HCT116 (cell line): ENCODE measurements at places on chromosomes 7 and 10. TPM values are rescaled to one million over a fixed set of nuclear protein-coding genes. Genes with fewer than 3 reads are reported as not detected.

DNA sequence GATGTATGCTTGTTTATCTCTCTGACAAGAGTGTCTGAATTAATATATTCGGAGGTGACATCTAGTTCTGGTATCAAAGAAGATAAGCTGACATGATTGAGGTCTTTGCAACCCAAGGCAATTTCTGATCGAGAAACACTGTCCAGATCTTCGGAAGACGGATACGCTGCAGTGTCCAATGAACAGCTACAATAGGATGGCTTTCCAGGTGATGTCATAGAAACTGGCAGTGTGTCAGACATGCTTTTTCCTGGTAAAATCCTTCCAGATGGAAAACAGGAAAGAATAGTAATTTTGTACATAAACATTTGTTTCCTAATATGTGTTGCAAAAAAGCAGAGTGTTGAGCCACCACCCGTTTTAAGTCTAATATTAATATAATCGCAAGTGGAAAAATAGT, 33.4 kb downstream of the VWDE start:
- DNase-seq: no peak

DNA sequence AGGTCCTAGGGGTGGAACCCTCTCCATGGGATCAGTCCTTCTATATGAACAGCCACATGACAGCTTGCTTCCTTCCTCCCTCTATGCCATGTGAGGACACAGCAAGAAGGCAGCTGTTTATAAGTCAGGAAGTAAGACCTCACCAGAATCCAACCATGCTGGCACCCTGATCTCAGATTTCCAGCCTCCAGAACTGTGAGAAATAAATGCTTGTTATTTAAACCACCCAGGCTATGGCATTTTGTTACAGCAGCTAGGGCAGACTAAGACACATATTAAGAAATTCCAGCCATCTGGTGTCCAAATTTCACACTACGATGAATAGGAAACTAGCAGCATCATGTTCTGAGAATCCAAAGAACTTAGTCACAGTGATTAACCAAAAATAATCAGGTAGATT, 140.1 kb downstream of the ZFAND4 start:
- no peak for DNase-seq

DNA sequence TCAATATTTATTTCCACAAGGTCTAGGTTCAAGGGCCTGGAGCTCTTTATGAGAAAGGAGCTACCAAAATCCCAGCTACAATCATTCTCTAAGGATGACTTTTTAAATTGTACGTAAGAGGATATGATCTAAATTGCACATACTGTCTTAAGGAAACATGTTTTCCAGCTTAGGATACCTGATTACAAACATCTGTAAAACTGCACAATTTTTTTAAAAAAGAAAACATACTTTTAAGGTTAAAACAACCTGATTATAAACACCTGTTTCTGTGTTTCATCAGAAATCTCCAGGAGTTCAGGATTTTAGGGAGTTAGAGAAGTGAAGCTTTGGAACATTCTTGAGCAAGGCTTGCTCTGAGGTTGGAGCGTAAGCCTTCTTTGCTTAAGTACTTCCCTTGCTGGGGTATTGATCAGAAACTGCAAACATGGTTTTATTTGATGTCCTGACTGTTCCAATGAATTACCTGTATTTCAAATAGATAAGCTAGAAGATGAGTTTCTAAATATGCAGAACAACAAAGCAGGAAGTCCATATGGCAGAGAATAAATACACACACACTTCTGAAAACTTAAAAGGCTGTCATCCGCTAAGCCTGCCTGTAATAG, 248.6 kb downstream of the GFRA1 start:
- no peak for DNase-seq

- no peak for DNase-seq
These were observed 131.8 kb downstream of the WDR37 start for GRCh38 chr10:1187855-1188557.

GRCh38 chr7:28280516-28280915, 99.9 kb upstream of the JAZF1 start:
- DNase-seq: no peak

DNA sequence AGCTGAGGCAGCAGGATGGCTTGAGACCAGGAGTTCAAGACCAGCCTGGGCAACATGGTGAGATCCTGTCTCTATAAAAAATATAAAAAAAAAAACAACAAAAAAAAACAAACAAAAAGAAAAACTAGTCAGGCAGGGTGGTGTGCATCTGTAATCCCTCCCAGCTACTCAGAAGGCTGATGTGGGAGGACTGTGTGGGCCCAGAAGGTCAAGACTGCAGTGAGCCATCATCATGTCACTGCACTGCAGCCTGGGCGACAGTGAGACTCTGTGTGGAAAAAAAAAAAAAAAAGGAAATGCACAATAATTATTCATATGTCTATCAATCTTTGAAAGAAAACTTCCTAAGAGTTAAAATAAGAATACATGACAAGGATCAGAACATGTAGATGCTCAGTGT, 178.3 kb downstream of the SEM1 start:
- no peak for DNase-seq

GRCh38 chr10:3783316-3783681, 1.7 kb downstream of the KLF6 start:
- DNase-seq: no peak

- DNase-seq: no peak
These were observed 89.0 kb upstream of the STEAP4 start for GRCh38 chr7:88395715-88396114.

DNA sequence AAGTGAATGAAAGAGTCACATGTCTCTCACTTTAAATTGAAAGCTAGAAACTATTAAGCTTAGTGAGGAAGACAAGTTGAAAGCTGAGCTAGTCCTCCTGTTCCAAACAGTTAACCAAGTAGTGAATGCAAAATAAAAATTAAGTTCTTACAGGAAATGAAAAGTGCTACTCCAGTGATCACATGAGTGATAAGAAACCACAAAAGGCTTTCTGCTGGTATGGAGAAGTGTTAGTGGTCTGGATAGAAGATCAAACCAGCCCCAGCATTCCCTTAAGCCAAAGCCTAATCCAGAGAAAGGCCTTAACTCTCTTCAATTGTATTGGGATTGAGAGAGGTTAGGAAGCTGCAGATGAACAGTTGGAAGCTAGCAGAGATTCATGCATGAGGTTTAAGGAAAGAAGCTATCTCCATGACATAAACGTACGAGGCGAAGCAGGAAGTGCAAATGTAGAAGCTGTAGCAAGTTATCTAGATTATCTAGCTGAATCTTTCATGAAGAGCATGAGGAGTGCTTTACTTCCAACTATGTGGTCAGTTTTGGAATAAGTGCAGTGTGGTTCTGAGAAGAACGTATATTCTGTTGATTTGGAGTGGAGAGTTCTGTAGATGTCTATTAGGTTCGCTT, 261.6 kb downstream of the MDFIC start:
- DNase-seq: no peak

DNA sequence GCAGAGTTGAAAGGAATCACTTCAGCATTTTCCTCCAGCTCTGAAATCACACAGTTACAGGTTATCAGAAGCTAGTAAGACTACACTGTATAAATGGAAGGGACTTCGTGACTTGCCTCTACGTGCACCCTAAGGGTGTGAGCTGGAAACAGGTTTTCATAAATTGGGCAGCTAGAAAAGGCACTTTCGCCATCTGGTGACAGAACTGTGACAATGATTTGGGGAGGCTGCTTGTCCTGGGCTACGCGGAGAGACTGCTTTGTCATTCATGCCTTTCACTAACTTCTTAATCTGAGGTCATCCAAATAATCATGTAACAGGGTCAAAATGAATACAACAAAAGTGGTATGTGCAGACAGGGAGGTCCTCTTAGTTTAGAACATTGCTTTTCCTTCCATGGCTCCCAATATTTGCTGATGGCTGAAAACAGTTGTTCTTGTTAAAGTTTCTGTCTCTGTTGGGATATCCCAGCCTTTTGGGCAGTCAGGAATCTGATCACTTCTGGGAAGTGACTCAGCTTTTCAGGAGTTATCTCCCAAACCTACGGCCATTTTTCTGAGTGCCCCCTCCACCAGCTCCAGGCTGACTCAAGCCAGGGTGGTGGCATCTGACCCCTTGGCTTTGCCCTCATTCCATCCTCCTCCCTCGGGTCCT, 17.8 kb downstream of the VWC2 start:
- no peak for DNase-seq

DNA sequence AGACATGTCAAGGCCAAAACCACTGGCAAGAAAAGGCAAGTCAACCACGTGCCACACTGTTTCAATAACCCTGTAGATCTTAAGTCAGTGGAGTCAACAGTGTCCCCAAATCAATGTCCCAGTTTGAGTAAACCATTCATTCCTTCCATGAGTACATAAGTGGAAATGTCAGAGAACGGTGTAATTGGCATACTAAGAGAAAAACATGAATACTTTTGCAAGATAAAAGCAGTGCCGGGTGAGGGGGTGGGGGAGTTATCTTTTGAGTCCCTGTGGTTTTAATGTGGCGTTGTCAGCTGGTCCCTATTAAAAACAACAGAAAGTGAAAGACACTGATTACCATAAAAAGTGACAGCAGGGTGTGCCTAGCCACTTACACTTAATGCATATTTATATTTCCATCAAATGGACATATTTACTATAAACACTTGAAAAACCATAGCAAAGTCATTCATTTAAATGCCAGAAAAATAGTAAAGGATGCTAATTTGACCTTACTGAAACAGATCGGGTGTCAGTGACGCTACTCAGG, 37.8 kb downstream of the RSU1 start:
- DNase-seq: no peak

DNA sequence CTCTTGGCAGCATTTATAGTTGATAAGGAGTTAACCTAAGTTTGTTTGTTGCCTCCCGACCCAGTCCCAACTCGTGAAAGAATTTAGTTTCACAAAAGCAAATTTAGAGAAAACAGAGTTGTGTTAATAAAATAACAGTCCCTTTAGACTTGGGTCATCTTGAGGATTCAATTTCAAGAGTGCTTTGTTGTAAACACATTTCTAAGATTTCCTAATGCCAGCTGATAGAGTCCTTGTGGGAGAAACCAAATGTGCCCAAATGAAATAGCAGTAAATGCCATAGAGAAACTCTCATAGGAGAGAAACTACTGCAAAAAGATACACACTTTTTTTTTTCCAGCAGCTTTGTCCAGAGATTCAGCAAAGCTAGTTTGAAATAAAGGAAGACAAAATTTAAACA, 211.3 kb upstream of the BMPER start:
- DNase-seq: no peak

GRCh38 chr10:43407148-43407575, 1.8 kb downstream of the HNRNPF start:
- no peak for DNase-seq

DNA sequence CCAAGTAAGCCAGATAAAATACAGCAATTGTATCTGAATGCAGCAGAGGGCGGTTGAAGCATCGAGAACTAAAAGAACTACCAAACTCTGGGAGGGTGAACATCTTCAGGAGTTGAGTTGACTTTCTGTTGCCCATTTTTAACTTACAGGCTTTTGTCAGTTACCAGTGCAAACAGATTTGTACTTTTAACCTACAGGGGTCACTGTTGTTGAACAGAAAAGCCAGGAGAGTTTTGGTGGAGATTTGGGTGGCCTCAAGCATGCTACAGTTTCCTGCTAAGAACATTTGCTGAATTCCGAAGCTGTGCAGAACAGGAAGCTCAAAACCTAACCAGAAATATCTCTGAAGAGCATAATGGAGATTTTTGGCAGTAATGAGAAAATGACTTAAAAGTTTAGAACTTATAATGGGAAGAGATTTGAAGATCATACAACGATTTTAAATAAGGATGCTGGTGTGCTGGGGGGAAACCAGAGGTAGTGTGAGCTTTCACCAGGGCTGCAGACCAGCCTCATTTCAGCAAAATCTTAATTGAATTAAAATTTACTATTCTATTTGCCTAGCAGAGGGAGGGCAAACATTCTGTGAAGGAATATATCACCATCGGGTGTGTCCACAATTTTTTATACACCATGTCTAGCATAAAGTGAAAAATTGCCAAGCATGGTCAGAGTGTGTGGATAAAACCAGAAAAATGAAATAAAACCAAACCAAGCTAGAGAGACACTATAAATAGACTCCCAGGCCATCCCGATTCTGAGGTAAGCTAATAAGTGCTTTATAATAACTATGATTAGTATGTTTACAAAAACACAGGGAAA, 208.6 kb upstream of the CCDC6 start:
- DNase-seq: peak; percentile 29

DNA sequence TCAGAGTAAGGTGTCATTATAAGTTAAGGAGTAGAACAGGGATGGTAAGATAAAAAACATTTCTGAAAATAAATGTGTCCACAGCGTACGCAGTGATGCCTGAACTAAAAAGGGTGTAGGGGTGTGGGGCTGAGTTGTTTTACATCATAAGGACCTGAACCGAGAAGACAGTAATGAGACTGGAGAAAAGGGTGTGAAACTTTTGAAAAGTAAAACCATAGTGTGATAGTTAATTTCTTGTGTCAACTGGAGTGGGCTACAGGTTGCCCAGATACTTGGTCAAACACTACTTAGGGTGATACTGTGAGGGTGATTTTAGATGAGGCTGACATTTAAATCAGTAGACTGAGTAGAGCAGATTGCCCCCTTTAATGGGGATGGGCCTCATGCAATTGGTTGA, 169.0 kb upstream of the PRPS1L1 start:
- no peak for DNase-seq

GRCh38 chr10:13882119-13882711, 295.4 kb downstream of the PRPF18 start:
- no peak for DNase-seq

DNA sequence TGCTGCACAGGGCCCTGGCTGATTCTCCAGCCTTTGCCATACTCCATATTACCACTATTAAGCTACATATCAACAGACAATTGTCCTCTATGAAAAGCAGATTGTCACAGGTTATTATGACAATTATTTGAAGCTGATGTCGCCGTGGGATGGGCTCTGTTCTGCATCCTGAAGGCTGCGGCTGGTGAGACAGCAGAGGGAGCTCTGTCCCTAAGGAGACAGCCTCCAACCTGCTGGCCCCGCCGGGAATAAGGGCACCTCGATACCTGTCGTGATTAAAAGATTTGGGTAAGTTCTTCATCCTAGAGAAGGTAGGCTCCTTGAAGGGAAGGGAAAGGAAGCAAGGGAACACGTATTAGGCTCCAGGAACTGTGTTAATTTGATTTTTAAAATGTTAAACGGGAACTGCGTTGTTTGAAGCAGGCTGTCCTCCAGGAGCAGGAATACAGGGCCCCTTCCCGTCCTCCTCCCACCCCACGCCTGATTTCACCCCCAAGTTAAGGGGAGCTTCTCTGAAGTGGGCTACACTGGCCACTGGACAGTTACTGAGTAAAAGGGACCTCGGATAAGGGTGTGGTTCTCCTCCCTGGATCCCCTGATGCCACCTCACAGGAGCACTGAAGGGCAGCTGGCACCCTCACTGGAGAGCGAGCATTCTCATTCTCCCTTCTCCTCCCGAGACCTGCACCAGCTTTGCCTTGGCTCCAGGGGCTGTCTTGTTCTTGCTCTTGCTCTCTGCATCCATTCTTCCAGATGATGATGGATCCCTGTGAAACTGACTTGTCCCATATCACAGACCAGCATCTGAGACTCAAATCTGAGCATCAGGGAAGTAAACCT, 11.8 kb upstream of the TIAL1 start:
- peak; percentile 54 for DNase-seq

TIAL1 gene
- 220 TPM for total RNA-seq

PLAC9 gene
- not detected for total RNA-seq

ZNF22 gene
- total RNA-seq: 13.5 TPM

GPER1 gene
- 1.2 TPM for total RNA-seq

PHYHIPL gene
- not detected for total RNA-seq

TLL2 gene
- 1.3 TPM for total RNA-seq

DNAH11 gene
- total RNA-seq: 0.39 TPM

DKK1 gene
- 315 TPM for total RNA-seq
